ENCODE measurements at places on chromosomes 16 and 17.

GRCh38 chr17:63496177-63496576 lies 19.3 kb downstream of the ACE start:
- no peak for DNase-seq

DNA sequence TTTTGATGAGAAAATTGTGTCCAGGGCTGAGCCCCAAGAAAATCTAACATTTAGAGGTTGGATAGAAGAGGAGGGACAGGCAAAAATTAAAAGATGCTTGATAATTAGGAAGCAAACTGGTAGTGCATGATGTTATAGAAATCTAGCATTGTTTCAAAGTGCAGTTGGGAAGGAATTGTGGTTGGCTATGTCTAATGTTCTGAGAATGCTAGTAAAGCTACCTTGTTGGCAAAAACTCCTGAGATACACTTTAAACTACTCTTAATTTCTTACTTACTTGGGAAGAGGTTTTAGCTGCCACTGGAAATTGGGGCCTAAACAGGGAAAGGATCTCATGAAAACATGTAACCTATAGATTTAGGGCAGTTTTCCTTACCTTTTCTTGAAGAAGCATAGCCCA lies 48.3 kb downstream of the MAP2K4 start:
- DNase-seq, result no peak

- no peak for DNase-seq
These were observed 7.7 kb upstream of the TEKT3 start for GRCh38 chr17:15349119-15349518.

DNA sequence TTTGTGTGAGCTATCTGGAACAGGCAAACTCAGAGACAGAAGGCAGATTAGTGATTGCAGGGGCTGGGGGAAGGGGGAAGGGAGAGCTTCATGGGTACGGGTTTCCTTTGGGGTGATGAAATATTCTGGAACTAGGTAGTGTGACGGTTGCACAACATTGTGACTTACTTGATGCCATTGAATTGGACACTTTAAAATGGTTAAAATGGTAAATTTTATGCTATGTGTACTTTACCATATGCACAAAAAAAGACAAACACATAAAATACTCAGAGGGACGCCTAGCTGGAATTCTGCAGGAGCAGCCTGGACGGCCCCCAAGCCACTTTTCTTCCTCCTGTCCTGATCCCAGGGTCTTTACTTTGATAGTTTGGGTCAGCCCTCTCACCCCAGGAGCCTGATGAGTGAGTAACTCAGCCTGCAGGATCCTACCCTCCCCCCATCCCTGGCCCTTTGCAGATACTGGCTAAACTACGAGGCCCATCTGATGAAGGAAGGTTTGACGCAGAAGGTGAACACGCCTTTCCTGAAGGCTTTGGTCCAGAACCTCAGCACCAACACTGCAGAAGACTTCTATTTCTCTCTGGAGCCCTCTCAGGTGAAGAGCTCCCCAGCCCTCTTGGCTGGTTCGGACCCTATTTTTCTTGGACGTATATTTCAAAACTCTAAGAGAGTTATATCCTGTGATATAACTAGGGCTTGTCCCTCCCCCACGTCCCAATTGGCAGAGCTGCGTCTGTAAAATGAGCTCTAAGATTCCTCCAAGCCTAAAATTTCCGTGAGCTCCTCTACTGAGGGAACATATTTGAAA lies 7.8 kb downstream of the ADGRG3 start:
- DNase-seq, result no peak

DNA sequence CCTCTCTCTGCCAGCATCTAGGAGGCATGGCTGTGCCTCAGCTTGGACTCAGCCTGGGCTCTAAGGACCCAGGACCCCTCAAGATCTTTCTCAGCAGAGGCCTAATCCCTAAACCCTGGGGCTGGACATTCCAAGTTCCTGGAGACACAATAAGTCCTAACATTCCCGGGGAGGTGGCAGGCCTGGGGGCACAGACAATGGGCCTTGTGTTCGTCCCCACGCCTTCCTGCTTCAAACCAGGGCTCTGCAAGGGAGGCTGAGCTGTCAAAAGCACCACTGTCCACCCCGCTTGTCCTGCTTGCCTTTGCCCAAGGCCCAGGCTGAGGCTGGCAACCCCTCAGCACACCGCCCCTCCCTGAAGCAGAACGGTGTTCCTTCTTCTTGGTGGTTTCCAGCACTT lies 13.7 kb downstream of the SDK2 start:
- DNase-seq, result no peak

DNA sequence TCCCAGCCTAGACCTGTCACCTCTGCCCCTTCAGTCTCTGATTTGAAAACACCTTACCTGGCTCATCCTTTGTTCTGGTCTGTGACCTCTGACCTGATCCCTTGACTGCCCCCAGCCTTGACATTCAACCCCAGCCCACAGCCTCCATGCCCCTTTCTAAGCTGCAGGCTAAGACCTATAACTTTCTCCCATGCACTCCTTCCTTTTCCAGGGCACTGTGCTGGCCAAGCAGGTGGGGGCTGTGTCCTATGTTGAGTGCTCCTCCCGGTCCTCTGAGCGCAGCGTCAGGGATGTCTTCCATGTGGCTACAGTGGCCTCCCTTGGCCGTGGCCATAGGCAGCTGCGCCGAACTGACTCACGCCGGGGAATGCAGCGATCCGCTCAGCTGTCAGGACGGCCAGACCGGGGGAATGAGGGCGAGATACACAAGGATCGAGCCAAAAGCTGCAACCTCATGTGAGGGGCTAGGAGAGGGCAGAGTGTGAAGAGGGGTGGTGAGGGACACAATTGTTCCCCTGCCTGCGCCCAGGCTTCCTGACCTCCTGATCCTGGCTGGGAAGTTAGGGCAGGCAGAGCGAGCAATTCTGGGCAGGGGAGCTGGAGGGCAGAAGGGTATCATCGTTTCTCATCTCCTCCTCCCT lies 3.3 kb downstream of the RND2 start:
- no peak for DNase-seq

Data from GM04504 (cell line).